GM12864 (cell line): ENCODE measurements at places on chromosomes 4 and X.

- no peak for DNase-seq
These were observed 126.9 kb downstream of the CBLL2 start for GRCh38 chrX:22399437-22400192.

- no peak for DNase-seq
These were observed 97.8 kb downstream of the ZNF674 start for GRCh38 chrX:46447384-46447783.

- no peak for DNase-seq
These were observed 162.7 kb upstream of the GALNTL6 start for GRCh38 chr4:171650543-171650942.

- no peak for DNase-seq
These were observed 228.8 kb downstream of the SPCS3 start for GRCh38 chr4:176548571-176548970.

DNA sequence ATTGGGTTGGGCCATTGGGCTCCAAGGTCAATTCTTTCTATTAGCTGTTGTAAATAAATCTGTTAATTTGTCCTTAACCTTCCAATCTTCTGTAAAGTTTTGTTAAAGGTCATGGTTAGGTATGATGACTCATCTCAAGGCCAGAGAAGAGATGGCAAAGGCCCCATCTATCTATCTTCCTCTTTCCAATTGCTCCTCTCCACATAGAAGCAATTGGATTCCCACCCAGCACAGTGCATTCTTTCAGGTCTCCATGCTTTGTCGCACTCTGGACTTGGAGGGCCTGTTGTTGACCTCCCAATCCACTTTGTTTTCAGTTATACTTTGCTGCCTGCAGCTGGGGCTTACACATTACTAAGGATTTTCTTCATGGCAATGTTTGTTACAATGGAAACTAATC, 118.5 kb downstream of the MFAP3L start:
- DNase-seq, result no peak

- DNase-seq, result no peak
These were observed 703.5 kb upstream of the GRID2 start for GRCh38 chr4:91600301-91600700.

GRCh38 chrX:17654116-17654515, 83.2 kb upstream of the SCML1 start:
- DNase-seq, result no peak

- DNase-seq, result no peak
These were observed 25.5 kb upstream of the CBLL2 start for GRCh38 chrX:22247169-22247568.

DNA sequence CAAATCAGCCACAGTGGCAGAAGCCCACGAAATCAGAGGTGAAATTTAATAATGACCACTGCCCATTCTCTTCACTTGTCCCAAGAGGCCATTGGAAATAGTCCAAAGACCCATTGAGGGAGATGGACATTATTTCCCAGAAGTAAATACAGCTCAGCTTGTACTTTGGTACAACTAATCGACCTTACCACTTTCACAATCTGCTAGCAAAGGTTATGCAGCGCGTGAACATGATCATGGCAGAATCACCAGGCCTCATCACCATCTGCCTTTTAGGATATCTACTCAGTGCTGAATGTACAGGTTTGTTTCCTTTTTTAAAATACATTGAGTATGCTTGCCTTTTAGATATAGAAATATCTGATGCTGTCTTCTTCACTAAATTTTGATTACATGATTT, at the start of gene F9:
Gene F9, plus strand, starts transcription at position 190 of the 400 bp plus-strand sequence. Its CDS starts 26 bp downstream, at position 216.
- no peak for DNase-seq

DNA sequence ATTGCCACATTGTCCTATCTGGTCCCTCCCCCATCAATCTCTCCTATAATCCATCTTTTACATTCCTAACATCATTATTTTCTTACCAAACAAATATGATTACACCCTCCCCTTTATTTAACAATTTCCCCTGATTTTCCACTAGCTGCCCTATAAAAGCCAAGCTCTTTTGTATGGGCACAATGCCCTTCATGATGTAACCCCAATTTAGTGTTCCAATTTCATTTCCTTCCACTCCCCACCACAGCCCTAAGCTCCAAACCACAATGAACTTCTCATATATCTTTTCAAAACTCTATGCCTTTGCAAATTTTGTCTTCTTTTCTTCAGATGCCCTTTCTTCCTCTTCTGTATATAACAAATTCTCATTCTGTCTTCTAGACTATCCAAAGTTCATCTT, 39.5 kb upstream of the PTPN13 start:
- no peak for DNase-seq

DNA sequence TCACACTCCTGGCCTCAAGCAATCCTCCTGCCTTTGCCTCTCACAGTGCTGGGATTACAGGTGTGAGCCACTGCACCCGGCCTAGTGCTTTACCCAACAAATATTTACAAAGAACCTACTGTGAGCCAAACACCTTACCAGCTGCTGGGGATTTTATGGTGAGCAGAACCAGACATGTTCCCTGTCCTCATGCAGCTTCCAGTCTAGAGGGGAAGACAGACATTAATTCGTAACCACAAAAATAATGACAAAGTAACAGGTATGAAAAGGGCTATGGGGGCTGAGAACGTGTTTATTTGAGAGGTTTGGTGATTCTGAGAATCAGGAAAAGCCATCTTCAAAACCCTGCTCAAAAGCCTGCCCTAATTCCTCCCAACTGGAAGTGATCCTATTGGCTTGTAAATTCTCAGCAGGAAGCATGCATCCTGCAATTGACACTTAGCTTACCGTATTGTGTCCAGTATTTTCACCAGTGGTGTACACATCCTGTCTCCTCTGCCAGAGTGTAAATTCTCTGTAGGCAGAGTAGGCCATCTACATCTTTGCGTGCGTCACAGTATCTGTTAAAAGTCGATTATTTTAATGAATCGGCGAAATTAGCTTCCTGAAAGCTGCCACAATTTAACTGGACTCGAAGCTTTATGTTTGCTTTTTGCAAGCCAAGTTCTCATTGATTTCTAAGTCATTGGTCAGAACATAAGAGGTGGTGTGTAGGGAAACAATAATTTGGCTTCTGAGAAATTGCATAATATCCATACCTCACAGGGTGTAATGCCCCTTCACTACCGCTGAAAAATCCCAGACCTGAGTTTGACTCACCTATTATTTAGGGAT, 67.0 kb downstream of the TMEM156 start:
- DNase-seq, result no peak

DNA sequence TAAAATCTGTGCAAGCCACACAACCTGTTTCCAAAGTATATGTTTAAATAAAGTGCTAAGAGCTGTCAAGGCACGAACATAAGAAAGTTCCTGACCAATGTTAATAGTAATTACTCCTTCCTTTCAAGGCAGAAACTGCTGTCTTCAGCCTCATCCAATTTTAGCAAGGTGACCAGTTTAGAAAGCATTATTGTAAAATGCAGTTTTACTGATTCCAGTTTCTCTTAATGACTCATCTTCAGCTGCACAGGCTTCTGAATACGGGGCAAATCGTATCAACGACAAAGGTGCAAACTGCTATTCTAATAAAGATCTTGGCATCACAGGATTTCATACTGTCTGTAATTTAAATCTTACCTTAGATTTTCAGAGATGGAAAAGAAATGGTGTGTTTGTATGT, 87.5 kb downstream of the PPP3CA start:
- no peak for DNase-seq

DNA sequence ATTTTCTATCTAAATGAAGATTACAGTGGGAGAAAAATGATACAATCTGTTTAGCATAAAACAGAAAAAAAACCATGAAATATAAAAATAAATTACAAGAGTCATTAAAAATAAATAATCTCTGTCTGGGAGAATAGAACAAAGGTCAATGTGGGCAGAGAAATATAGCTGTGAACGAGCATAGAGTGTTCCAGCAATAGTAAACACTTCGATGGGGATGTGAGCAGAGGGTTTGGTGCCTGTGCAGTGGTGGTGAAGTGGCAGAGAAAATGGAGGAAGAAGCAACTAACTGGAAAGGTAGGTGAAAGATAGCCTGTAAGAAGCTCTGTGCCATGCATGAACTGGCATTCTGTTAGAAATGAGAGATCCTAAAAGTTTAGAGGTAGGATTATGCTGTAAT, 64.9 kb downstream of the ANKRD50 start:
- DNase-seq, result no peak

DNA sequence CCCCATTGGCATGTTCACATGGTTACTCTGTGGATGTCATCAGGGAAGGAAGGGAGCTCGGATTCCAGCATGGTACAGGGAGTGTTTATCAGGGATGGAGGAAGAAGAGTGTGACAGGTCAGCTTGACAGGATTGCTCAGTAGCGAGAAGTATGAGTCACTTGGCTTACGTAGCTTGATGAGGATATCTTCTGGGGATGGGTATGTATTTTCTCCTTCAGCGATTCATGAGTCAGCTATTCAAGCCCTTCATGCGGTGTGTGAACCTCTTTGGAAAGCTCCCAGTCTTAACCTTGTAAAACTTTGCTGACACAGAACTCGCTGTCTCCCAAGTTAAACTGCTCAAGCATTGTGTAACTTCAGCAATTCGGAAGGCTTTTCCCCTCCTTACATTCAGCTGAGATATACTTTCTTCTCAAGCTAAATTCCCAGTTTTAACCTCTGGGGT, 275.4 kb downstream of the ARHGAP10 start:
- no peak for DNase-seq

DNA sequence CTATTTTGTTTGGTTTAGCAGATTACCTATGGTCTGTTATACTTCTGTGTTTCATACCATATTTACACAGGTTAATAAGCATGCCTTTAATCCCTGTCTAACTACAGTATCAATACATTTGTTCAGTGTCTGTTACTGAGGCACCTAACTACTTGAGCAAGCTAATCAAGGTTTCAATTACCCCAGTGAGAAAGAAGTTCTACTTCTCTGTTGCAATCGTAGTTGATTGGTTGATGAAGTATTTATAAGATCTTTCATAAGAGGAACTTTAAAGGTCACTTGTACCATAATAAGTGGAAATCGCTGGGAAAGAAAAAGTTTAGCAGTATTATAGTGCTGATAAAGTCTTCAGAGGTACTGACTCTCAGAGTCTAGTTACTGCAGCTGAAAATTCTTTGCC, 490.6 kb downstream of the RPA4 start:
- DNase-seq, result no peak

- DNase-seq, result no peak
These were observed 330.9 kb upstream of the PPP1R2C start for GRCh38 chrX:43108828-43109227.

DNA sequence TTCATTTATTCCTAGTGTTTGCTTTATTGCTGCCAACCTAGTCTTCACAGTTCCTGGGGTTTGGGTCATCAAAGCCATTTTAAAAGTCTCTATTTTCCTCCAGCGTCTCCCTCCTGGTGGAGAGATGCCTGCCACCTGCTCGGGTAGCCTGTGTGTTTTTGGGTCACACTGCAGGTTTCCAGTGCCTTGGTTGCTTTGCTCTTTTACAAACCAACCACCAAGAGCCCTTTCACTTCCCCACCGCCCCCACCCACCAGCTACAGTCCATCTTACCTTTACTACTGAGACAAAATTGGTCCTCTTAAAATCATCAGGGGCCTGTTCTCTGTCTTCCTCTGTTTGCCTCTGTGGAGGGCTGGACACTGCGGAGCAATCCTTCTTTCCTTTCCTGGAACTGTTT, 280.5 kb upstream of the GATB start:
- DNase-seq, result no peak

DNA sequence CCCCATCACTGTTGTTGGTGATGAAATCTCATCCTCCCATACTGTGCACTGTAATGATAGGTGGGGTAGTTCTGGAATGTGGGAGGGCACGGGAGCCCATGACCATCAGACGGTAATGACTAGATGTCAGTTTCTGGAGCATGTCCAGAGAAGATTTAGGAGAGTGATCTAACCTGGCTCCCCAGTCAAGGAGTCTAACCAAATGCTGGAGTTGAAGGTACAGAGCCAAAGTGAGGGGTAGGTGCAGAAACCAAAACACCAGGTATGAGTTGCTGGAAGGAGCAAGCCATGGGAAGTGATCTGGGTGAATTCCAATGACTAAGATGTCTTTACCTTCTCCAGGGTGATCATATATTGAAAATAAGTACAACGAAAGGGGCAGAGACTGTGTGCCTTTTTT, 296.9 kb downstream of the INPP4B start:
- DNase-seq, result no peak

GRCh38 chr4:60805500-60806313, 394.4 kb upstream of the ADGRL3 start:
- no peak for DNase-seq

DNA sequence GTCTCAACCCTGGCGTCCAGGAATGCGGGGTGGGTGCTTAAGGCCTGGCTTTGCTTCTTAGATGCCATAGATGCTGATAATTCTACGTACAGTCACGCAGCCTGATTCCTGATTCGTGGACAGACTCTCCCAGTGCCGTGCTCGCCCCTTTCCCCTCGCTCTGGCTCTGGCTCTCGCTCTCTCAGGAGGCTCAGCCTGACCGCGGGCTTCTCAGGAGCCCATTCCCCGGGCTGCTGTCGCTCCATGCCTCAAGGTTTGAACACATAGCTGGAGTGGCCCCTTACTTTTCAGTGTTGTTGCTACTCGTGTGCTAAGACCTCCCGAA, 59.2 kb upstream of the ZC4H2 start:
- no peak for DNase-seq

DNA sequence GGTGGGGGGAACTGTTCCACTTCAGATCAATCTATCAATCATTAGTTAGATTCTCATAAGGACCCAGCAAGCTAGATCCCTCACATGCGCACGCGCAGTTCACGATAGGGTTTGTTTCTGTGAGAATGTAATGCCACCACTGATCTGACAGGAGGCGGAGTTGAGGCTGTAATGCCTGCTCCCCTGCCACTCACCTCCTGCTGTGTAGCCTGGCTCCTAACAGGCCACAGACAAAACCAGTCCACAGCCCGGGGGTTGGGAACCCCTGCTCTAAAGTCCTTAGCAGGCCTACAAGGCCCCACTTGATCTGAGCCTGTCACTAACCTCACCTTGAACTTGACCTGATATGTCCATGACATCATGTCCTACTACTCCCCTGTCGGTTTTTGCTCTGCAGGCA, 30.3 kb downstream of the ARL9 start:
- no peak for DNase-seq

DNA sequence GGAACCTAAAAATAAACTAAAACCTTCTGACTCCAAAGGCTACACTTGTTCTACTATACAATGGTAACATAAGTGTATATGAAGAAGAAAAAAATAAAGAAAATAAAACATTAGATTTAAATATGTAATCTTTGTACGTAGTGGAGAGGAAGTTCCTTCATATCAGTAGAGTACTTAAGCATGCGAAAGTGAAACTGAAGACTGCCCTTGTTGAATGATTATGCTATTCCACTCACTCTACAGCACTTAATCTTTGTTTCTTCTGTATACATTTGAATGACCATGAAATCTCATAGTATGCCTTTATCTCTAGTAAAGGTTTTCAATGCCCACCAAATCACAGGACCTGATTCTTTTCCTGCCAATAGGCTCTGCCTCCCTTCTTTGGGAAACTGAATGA, 78.9 kb downstream of the NDST3 start:
- no peak for DNase-seq

GRCh38 chr4:184022679-184023383, 117.7 kb downstream of the STOX2 start:
- DNase-seq, result no peak

DNA sequence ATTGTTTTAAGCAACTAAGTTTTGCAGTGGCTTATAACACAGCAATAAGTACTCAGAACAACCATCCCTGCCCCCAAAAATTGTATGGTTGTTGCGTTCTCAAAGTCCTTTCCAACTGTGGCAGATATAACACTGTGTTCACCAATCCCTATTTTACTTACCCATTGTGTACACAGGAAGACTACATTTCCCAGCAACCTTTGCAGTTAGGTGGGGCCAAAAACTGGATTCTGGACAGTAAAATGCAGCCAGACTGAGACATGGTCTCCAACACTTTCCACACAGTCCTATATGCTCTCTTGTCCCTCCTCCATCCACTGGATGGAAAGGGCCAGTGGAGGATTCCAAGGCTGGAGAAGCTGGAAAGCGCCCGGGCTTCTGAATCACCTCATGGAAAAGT, 523.6 kb downstream of the BCOR start:
- DNase-seq, result no peak
